Lung (tissue), 17 donors: ENCODE measurements at places on chromosomes 11 and 22. TPM values are rescaled to one million over a fixed set of nuclear protein-coding genes. Genes with fewer than 3 reads are reported as not detected.

Gene MAJIN
- total RNA-seq, result 0.55 TPM

Gene TMEM138
- total RNA-seq, result 24.6 TPM

Gene TRIM22
- total RNA-seq, result 107 TPM

Gene SPTY2D1
- 21.0 TPM for total RNA-seq

Gene MUC5B
- 181 TPM for total RNA-seq

Gene RFPL3
- not detected for total RNA-seq

Gene PDE3B
- total RNA-seq, result 79.2 TPM

Gene MFRP
- not detected for total RNA-seq

Gene E2F8
- 1.6 TPM for total RNA-seq

Gene SRRD
- 17.6 TPM for total RNA-seq

Gene AMPD3
- total RNA-seq, result 20.8 TPM

Gene RAB6A
- total RNA-seq, result 93.2 TPM

Gene TMEM121B
- 0.67 TPM for total RNA-seq

Gene DCDC1
- total RNA-seq, result 8.9 TPM

Gene TP53I11
- 134 TPM for total RNA-seq

GRCh38 chr22:49566141-49566541, 261.5 kb downstream of the BRD1 start:
- DNase-seq, result no peak
- H3K4me3 ChIP-seq, result no peak overlapping the region
- H3K4me1 ChIP-seq, result peaks cover 2% of the 10 kb centered on the region
- no peaks in the 10 kb centered on the region for H3K36me3 ChIP-seq

GRCh38 chr11:11569936-11570491, 51.8 kb downstream of the GALNT18 start:
- H3K4me3 ChIP-seq, result no peak overlapping the region
- DNase-seq, result peak; percentile 59
- peaks cover 6% of the 10 kb centered on the region for H3K4me1 ChIP-seq
- H3K27ac ChIP-seq, result peak overlapping the region; percentile 57
- no peaks in the 10 kb centered on the region for H3K27me3 ChIP-seq

DNA sequence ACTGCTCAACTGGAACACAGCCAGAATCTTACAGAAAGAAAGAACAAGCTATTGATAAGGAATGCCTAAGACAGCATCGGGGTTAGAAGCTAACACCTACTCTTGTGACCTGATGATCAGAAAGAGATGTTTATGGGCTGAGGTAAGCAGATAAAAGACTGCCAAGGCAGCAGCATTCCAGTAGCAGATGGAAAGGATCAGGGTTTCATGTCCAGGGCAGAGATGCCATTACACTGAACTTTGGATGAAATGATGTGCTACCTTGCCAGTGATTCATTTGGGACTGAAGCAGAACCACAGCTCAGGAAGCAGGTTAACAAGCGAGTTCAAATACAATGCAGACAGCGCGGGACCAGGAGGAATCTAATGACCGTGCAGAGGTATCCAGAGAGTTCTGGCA, 27.1 kb upstream of the APOA1 start:
- H3K27ac ChIP-seq, result no peak overlapping the region
- H3K4me3 ChIP-seq, result no peak overlapping the region
- H3K36me3 ChIP-seq, result peaks cover 31% of the 10 kb centered on the region
- no peak for DNase-seq
- H3K4me1 ChIP-seq, result no peaks in the 10 kb centered on the region

- no peaks in the 10 kb centered on the region for H3K4me1 ChIP-seq
- H3K27me3 ChIP-seq, result no peaks in the 10 kb centered on the region
- no peaks in the 10 kb centered on the region for H3K36me3 ChIP-seq
- DNase-seq, result peak; percentile 50
Measured at GRCh38 chr22:24423519-24424000, 3.8 kb upstream of the ADORA2A start.

GRCh38 chr11:24240496-24241175, 256.2 kb upstream of the LUZP2 start:
- H3K27me3 ChIP-seq, result no peaks in the 10 kb centered on the region
- H3K4me3 ChIP-seq, result no peak overlapping the region
- H3K36me3 ChIP-seq, result no peaks in the 10 kb centered on the region
- no peak for DNase-seq
- H3K27ac ChIP-seq, result no peak overlapping the region

- no peak overlapping the region for H3K4me3 ChIP-seq
- DNase-seq, result no peak
- no peak overlapping the region for H3K27ac ChIP-seq
- H3K4me1 ChIP-seq, result no peaks in the 10 kb centered on the region
- H3K36me3 ChIP-seq, result no peaks in the 10 kb centered on the region
Measured at GRCh38 chr11:93858121-93858775, 7.8 kb upstream of the VSTM5 start.

GRCh38 chr11:4672470-4672869, 25.2 kb downstream of the OR51E2 start:
- no peak for DNase-seq
- no peaks in the 10 kb centered on the region for H3K36me3 ChIP-seq
- no peaks in the 10 kb centered on the region for H3K27me3 ChIP-seq
- H3K27ac ChIP-seq, result no peak overlapping the region
- no peak overlapping the region for H3K4me3 ChIP-seq

- no peaks in the 10 kb centered on the region for H3K36me3 ChIP-seq
- H3K4me1 ChIP-seq, result no peaks in the 10 kb centered on the region
- H3K27me3 ChIP-seq, result no peaks in the 10 kb centered on the region
- H3K4me3 ChIP-seq, result no peak overlapping the region
Measured at GRCh38 chr11:40882301-40882700, 577.2 kb downstream of the LRRC4C start.

- no peak overlapping the region for H3K4me3 ChIP-seq
- no peak overlapping the region for H3K27ac ChIP-seq
- no peaks in the 10 kb centered on the region for H3K36me3 ChIP-seq
- no peak for DNase-seq
Measured at GRCh38 chr22:33438273-33438672, 380.1 kb upstream of the SYN3 start.

GRCh38 chr22:38834215-38834953, 9.4 kb downstream of the NPTXR start:
- no peaks in the 10 kb centered on the region for H3K27me3 ChIP-seq
- no peaks in the 10 kb centered on the region for H3K36me3 ChIP-seq
- DNase-seq, result no peak
- H3K4me1 ChIP-seq, result no peaks in the 10 kb centered on the region

DNA sequence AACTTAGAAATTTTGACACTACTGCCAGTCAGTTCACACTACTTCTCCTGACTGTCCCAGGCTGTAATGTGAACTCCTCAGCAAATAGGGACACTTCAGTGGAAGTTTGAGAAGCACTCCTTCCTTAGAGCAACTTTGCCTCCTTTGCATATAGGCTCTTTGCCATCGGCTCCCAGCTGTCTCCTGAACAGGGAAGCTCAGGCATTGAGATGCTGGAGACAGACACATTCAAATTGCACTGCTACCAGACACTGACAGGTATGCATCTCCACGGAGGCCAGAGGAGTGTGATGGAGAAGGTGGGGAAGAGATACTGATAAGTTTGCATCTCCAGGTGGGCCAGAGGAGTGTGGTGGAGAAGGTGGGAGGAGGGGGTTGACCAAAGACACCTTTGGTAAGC, 1.4 kb downstream of the TRAPPC4 start:
- DNase-seq, result no peak
- H3K27ac ChIP-seq, result no peak overlapping the region
- no peak overlapping the region for H3K4me3 ChIP-seq
- H3K36me3 ChIP-seq, result peaks cover 37% of the 10 kb centered on the region

DNA sequence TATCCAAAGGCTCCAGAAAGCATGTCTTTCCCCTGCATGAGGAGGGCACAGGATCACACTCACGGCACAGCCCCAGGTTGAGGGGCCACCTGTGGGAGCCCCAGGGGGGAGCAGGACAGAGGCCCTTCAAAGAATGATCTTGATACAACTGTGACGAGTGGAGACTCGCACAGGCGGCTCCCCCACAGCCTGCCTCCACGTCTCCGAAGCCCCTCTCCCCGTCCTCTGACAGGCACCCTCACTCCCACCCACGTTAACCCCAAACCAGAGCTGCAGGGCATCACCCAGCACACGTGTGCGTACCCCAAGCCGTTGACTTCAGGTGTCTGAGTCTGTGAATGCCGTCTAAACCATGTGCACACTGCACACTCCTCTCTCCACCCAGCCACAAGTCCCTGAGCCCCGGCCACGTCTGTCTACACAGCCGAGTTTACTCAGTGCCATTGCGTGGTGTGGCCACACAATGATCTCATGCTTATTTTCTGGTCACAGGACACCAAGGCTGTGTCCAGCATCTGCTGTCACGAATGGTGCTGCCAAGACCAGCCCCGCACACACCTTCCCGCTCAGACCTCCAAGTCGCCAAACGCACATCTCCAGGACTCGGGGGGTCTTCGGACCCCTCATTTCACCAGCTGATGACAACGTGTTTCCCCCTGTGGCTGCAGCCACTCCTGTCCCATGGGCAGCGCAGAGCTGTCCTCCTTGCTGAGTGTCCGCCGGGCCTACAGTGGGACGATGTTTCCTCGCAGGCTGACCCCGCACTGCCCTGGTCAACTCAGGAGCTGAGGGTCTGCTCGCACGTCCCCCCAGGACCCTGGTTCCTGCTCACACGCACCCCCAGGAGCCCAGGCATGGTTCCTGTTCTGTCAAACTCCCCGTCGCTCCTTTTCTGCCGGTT, 251.2 kb downstream of the BRD1 start:
- no peaks in the 10 kb centered on the region for H3K27me3 ChIP-seq
- no peaks in the 10 kb centered on the region for H3K36me3 ChIP-seq
- no peak for DNase-seq
- H3K4me1 ChIP-seq, result peaks cover 2% of the 10 kb centered on the region
- no peak overlapping the region for H3K27ac ChIP-seq

GRCh38 chr11:60942970-60943565, 8.9 kb downstream of the SLC15A3 start:
- no peak overlapping the region for H3K4me3 ChIP-seq
- H3K27me3 ChIP-seq, result no peaks in the 10 kb centered on the region
- DNase-seq, result peak; percentile 62
- peaks cover 8% of the 10 kb centered on the region for H3K36me3 ChIP-seq
- H3K27ac ChIP-seq, result no peak overlapping the region

- no peaks in the 10 kb centered on the region for H3K27me3 ChIP-seq
- H3K4me3 ChIP-seq, result no peak overlapping the region
- DNase-seq, result no peak
- H3K4me1 ChIP-seq, result no peaks in the 10 kb centered on the region
Measured at GRCh38 chr22:17853073-17853472, 78.8 kb upstream of the BID start.

GRCh38 chr11:107619926-107620325, 29.0 kb downstream of the ELMOD1 start:
- DNase-seq, result peak; percentile 17
- no peaks in the 10 kb centered on the region for H3K36me3 ChIP-seq
- H3K4me1 ChIP-seq, result no peaks in the 10 kb centered on the region
- no peaks in the 10 kb centered on the region for H3K27me3 ChIP-seq
- H3K27ac ChIP-seq, result no peak overlapping the region

- H3K27ac ChIP-seq, result peak overlapping the region; percentile 18
- H3K27me3 ChIP-seq, result no peaks in the 10 kb centered on the region
- no peak for DNase-seq
- H3K4me1 ChIP-seq, result peaks cover 63% of the 10 kb centered on the region
- H3K36me3 ChIP-seq, result peaks cover 7% of the 10 kb centered on the region
- no peak overlapping the region for H3K4me3 ChIP-seq
Measured at GRCh38 chr22:30307041-30307574, 17.8 kb upstream of the CASTOR1 start.

DNA sequence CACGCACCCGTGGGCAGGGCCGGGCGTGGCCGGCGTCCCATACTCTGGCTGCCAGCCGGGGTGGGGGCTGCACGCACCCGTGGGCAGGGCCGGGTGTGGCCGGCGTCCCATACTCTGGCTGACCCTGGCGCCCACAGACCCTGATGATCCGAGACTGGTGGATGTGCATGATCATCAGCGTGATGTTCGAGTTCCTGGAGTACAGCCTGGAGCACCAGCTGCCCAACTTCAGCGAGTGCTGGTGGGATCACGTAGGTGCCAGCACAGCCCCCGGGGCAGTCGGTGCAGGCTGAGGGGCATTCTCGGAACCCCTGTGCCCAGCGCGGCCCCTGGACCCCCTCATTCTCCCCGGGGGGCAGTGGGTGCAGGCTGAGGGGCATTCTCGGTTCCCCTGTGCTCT, 19.0 kb downstream of the RNH1 start:
- no peaks in the 10 kb centered on the region for H3K27me3 ChIP-seq
- no peaks in the 10 kb centered on the region for H3K36me3 ChIP-seq
- H3K4me1 ChIP-seq, result no peaks in the 10 kb centered on the region
- DNase-seq, result no peak
- H3K4me3 ChIP-seq, result no peak overlapping the region
- no peak overlapping the region for H3K27ac ChIP-seq

DNA sequence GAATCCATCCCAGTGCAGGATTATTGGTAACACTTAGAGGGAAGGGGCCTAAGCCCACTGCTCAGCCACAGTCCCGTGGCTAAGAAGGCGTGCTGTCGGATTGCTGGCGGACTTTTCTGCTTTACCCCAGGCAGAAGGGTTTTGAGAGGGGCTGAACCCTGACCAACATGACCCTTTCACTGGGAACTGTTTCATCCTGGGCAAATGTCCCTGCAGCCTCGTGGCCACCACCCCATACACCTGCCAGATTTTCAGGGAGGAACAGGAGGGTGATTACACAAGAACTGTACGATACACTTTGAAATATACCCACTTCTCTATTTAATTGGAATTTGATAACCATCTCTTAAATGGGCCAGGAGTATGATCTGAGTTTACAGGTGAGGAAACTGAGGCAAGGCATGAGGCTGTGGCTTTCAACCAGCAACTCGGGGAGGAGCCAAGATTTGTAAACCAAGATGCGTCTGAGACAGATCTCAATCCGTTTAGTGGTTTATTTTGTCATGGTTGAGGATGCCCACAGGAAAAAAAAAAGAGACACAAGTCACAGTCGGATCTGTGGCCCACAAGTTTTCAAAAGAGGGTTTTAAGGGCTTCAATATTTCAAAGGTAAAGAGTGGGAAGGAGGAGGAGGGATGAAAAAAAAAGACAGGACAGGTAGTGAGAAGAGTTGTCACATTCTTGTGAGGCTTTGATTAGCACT, 6.1 kb upstream of the APOL3 start:
- no peaks in the 10 kb centered on the region for H3K4me1 ChIP-seq
- no peaks in the 10 kb centered on the region for H3K27me3 ChIP-seq
- DNase-seq, result no peak
- no peaks in the 10 kb centered on the region for H3K36me3 ChIP-seq

- DNase-seq, result no peak
- H3K4me3 ChIP-seq, result no peak overlapping the region
- H3K4me1 ChIP-seq, result no peaks in the 10 kb centered on the region
- H3K36me3 ChIP-seq, result no peaks in the 10 kb centered on the region
- H3K27ac ChIP-seq, result no peak overlapping the region
Measured at GRCh38 chr11:45599161-45599943, 66.1 kb downstream of the CHST1 start.

DNA sequence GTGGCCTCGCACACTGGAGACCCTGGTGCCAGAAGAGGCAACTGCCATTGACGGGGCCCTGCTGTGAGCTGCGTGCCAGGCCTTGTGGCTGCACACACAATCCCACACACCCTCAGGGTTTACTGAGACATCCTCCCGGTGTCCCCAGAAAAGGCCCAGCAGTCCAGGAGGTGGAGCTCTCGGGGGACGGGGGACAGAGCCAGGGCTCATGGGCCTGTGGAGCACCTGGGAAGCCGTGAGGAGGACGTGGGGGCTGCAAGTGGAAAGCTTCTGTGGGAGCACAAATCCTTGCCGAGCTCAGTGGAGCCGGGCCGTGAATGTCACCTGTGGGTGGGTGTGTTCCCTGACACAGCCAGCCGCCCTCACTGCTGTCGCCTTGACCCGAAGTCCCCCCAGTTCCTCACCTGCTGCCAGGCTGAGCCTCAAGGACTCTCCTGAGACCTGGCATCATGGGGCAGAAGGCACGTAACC, 609.7 kb downstream of the TBC1D22A start:
- no peak for DNase-seq
- H3K27me3 ChIP-seq, result no peaks in the 10 kb centered on the region
- no peaks in the 10 kb centered on the region for H3K4me1 ChIP-seq

- no peak overlapping the region for H3K4me3 ChIP-seq
- H3K27ac ChIP-seq, result no peak overlapping the region
- no peaks in the 10 kb centered on the region for H3K4me1 ChIP-seq
- DNase-seq, result peak; percentile 33
- no peaks in the 10 kb centered on the region for H3K36me3 ChIP-seq
Measured at GRCh38 chr22:47102648-47103047, 340.2 kb downstream of the TBC1D22A start.
